ENCODE measurements at places on chromosomes 7 and 10. TPM values are rescaled to one million over a fixed set of nuclear protein-coding genes. Genes with fewer than 3 reads are reported as not detected.

DNA sequence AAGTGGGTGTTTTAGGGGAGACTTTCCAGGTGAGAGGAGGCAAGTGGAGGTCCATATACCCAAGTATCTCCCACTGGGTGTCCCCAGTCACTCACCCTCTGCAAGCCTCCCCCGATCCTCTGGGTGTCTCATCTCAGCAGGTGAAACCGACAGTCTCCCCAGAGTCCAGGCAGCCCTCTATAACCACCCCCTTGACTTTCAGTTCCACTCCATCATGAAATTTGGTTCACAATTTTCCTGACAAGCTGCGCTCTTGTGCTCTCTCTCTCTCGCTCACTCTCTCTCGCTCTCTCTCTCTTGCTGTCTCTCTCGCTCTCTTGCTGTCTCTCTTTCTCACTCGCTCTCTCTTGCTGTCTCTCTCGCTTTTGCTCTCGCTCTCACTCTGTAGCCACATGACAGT is 8.1 kb upstream of the RABGEF1 start:
- no peak for DNase-seq

DNA sequence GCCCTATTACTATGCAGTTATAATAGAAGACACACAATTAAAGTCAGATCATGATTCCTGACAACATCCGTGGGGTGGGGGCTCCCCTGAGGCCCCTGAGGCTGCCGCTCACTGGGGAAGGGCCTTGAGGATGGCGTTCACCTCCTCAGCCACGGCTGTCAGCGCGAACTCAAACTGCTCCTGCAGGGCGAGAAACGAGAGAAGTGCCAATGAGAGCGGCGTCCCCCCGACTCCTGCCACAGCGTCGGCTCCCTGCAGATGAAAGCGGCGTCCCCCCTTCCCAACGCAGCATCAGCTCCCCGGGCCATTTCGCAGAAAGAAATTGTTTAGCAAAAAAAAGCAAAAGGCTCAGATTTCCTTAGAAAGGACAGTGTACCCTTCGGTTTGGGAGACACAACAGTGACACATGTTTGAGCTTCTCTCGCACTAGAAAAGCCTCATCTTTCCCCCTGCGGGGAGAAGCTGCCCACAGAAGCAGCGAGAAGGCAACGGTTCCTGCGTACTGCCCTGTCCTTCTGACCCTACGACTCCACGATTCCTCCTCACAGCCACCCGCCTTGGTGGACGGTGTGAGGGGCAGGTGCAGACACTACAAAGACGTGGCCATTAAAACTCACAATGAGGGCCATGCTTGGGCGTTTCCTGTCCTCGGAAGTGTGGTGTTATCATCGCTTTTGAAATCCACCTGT is 203.9 kb downstream of the DNAJB6 start:
- DNase-seq = no peak

- no peak for DNase-seq
Measured at GRCh38 chr7:135802697-135803096, 54.1 kb upstream of the FAM180A start.

DNA sequence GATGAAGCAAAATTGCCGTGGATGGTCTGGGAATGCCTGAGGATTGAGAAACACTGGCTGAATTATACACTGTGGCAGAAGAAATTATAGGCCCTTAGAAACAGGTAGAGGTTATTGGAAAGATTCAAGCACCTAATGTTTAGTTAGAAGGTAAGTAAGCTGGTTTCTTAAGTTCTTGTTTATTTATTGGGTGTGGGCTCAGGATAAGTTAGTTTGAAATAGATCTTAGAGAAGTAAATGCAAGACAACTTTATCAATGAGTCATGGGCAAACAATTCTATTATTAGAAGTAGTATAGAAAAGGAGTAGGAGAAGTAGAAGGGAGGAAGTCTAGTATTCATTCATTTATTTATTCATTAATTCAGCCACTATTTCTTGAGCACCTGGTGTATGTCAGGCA is 96.5 kb downstream of the KAT6B start:
- DNase-seq = no peak

- DNase-seq = peak; percentile 57
Measured at GRCh38 chr10:100730725-100731406, 14.5 kb upstream of the PAX2 start.

- no peak for DNase-seq
Measured at GRCh38 chr10:298033-298432, 162.8 kb downstream of the ZMYND11 start.

GRCh38 chr10:113226831-113227445 is 276.9 kb downstream of the TCF7L2 start:
- no peak for DNase-seq

DNA sequence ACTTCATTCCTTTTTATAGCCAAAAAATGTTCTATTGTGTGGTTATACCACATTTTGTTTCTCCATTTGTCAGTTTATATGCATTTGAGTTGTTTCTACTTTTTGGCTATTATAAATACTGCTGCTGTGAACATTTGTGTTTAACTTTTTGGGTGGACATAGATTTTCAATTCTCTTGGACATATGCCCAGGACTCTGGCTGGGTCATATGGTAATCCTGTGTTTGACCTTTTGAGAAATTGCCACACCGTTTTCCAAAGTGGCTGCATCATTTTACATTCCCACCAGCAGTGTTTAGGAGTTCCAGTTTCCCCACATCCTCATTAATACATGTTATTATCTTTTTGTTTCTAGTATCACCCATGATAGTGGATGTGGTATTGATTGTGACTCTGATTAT is 39.4 kb downstream of the CSGALNACT2 start:
- no peak for DNase-seq

DNA sequence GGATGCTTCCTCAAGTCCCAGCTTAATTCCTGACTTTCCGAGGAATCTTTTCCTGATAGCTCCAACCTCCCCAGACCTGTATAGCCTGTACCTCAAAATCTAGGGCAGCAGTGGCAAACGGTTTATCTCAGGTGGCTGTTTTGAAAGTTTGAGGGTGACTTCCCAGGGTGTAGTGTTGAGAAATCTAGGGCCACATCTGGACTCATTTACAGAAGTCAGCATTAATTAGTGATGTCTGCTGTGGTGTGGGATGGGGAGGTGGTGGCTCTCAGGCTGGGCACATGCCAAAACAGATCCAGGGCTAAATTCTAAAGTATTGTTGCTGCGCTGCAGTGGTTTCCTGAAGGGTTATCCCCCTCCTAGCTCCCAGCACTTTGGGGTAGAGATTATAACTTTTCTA is 38.0 kb downstream of the UNC5B start:
- DNase-seq = no peak

Gene SUGCT
- 53.7 TPM for polyA plus RNA-seq

DNA sequence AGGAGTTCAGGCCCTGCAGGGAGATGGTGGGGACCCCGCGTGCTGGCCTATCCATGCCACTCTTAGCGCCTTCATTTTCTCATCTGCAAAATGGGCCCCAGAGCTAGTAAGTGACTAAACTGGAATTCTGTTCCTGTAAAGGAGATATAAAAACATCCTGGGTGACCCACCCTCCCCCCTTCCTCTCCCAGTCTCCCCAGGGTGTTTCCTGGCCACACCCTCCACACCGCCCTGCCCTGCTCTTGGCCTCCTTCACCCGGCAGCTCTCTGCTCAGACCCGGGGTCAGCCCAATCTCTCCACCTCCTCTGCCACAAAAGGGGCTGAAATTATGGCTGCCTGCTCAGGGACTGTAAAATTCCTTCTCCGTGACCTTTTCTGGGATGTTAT is 70.7 kb downstream of the C10orf105 start:
- no peak for DNase-seq

DNA sequence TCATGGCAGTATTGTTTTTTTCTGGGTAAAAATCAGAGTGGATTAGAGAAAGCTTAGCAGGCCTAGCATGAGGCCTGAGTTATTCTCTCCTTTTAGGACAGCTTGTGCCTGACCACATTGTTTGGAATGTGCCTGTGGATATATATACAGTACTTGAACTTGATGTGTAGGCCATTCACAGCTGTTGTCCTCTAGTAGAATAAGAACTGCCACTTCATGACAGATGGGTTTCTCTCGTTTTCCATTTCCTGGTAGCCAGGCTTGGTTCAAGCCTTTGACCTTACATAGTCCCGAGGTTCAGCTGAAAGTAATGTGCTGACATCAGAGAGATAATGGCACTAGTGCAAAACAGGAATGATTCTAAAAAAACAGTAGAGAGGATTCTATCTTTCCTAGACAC is 473.9 kb downstream of the AUTS2 start:
- no peak for DNase-seq

Gene PLPP4
- polyA plus RNA-seq = 27.9 TPM

Gene OR2AE1
- polyA plus RNA-seq = not detected

Gene PPP1R17
- not detected for polyA plus RNA-seq

Measured in SK-N-SH (cell line).